ENCODE measurements at places on chromosomes 1 and 21.

- no peak for DNase-seq
Observed at GRCh38 chr21:36034211-36034913, 26.0 kb downstream of the SETD4 start.

DNA sequence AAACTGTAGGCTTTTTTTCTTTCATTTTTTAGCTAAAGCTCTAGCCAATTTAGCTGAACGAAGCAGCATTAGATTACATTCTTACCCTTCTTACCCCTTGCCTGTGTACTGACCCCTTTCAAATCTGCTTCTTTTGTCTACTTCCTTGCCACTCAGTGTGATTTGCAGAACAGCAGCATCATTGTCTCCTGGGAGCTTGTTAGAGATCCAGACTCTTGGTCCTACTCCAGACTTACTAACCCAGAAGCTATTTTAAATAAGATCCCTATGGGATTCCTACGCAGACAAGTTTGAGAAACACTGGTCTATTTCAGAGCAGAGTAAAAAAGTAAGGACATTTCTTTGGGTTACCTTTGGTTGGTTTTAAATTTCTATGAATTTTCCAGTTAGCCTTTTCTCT is 13.8 kb downstream of the LRRC39 start:
- DNase-seq: no peak

DNA sequence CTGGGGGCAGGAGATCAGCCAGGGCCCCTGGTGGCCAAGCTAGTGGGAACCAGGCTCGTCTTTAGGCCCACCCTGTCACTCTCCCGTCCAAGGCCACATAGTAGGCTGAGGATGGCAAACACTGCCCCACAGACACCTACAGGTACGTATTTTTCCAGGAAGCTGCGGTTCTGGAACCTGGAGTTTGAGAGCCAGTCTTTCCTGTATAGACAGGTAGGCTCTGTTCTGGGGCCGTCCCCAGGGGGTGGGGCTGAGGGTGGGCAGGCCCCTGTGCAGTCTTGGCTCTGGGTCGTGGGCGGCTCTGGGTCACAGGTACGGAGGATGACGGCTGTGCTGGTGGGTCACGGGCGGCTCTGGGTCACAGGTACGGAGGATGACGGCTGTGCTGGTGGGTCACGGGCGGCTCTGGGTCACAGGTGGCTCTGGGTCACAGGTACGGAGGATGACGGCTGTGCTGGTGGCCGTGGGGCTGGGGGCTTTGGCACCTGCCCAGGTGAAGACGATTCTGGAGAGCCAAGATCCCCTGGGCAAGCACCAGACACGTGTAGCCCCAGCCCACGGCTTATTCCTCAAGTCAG is 2.2 kb downstream of the PUSL1 start:
- no peak for DNase-seq

GRCh38 chr1:26315874-26316850 is 1.6 kb upstream of the CD52 start:
- DNase-seq: no peak

DNA sequence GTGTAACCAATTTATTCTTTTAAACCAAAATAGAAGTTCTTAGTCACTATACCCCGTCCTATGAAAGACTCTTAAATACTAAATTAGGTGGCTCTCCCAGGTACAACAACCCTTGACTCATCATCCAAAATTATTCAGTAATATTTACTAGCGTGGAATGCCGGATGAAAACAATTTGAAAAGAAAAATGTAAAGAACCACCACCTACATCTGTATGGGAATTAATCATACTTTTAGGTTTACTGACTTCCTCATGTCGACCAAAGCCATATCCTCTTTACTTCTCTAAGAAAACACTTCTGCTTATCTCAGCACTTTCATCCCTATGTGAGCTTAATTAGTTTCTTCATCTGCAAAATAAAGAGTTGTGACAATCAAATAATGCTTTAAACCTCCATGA is 139.6 kb downstream of the AKT3 start:
- DNase-seq: no peak

- DNase-seq: no peak
Observed at GRCh38 chr1:162674034-162674608, 41.9 kb downstream of the DDR2 start.

GRCh38 chr1:167463080-167463479 is 55.2 kb downstream of the CD247 start:
- no peak for DNase-seq

DNA sequence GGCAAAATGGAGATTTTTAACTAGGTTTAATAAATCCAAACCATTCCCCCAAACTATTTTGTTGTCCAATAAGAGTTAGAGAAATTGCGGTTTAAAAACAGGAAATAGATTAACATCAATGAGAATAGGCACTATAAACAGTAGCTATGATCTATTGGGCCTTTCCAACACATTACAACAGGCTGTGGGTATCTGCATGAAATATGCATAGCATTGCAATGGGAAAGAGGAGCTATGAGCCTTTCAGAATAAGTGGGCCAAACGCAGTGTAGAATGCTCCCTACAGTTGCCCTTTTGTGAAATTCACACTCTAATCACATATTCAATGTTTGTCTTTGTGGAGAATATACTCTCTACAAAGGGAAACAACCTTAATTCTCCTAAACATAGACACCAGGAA is 305.5 kb upstream of the PRMT6 start:
- no peak for DNase-seq

DNA sequence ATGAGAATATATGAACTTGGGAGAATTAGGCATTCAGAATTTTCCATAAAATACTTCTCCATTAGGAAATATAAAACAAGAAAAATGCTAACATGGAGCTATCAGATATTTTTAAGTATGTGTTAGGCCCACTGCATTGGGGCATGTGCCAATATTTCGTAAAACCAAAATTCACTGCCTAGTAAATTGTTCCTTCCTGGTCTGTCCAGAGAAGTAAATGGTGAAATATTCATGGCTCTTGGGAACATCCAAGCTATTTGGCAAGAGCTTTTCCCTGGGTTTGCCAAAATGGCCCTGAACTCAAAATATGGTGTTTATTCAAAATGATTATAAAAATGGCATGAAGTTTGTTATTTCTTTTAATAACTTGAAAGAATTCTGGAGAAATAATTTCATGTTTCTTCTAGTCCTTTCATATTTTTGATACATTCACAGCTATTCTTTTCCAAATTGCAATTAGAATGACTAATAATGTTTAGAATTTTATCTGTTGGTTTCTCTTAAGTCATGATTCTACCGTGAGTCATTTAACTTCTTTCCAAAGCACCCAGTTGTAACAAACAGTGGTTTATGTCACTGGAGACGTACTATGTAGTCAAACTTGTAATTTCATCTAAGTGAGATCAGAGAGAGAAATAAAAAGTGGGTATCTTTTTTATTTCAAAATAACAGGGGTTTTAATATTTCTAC is 25.7 kb upstream of the SLC19A2 start:
- no peak for DNase-seq
